ENCODE measurements at places on chromosomes 16 and 17.

DNA sequence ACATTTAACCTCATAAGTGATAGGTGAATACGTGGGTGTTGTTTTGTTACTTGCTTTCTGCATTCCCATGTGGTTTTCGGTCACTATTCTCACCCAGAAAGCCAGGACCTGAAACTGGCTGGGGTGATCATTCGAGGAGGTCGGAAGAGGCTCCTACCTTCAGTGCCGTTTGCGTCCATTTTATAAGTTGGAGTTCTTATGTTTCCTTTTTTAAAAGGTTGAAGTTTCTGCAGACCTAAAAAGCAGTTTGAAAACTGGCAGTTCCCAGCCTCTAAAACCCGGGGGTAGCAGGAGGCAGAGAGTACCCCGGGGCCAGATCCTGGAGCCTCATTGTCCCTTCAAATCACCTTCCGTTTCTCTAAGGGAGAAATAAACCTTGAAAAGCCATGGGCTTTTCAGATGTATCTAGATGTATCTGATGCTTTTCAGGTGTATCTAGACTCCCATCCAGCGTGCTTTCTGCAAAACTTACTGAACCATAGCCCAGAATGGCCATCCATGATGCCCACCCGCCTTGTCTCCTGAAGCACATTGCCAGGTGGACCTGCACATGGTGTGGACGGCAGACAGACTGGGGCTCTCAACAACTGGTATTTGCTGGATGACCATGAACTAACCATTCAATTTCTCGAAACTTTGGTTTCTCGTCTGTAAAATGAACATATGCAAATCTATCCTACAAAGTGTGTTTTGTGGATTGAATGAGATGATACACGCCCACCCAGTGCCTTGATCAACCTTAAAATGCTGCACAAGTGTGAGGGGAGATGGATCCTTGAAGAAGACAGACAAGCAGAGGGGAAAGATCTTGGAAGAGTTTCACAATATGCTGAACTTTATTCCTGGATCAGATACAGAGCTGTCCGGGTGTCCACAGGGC, 1.3 kb downstream of the NLRC5 start:
- DNase-seq: no peak

- no peak for DNase-seq
These were observed 441 bp downstream of the CMTM4 start for GRCh38 chr16:66695935-66696668.

- no peak for DNase-seq
These were observed 30.5 kb downstream of the DUSP14 start for GRCh38 chr17:37520174-37520573.

DNA sequence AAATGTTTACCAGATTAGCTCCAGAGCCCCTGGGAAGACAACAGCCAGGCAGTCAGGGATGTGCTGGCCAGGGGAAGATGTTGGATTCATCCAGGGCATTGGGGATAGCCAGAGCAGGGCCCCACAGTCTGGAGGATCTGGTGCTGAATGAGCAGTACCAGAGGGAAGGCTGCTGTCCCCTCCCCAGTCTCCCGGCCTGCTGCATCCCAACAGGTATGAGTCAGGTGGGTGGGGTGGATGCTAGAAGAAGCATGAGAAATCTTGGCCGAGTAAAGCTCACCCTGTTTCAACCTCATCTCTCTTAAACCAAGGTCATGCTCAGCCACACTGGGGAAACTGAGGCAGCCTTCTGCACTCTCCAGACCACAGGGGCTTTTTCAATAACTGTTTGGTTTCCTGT, 71.9 kb upstream of the SEC14L1 start:
- DNase-seq: no peak

DNA sequence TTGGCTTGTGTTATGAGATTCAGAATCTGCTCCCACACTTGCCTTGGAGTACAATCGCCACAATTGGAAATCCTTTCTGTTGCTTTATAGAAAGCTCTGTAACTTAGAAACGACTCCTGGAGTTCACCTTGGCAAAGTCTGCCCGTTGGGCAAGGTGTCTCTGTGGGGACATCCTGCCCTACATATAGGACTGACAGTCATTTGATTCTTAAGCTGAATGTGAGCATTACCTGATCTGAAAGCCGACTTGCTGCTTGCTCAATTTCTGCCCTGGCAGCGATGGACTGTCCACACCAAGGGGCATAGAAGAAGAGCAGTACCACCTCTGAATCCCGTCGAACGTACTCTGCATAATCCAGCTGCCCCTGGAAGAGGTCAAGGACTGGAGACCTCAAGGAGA, 6.9 kb downstream of the TXNDC11 start:
- DNase-seq: no peak

- no peak for DNase-seq
These were observed 817 bp downstream of the ITGB4 start for GRCh38 chr17:75722076-75722475.

DNA sequence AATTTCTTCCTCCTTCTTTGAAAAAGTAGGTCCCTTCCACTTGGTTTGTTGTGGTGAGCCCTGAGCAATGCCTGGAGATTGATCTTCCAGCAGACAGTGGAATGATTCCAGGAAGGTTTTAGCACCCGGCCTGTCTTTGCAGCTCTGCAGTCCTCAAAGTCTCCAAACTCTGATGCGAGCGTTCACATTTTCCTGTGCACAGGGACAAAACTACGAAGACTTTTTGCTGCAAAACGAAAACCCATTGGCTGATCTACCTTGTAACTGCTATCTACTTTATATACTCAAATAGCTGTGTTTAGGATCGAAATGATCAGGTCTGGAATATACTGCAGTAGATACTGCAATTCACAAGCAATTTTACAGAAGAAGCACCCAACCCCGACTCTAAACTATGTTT, 21.7 kb downstream of the G6PC1 start:
- no peak for DNase-seq

GRCh38 chr16:78955206-78955605, 645.3 kb downstream of the MAF start:
- no peak for DNase-seq

- DNase-seq: no peak
These were observed 63.8 kb upstream of the CHMP6 start for GRCh38 chr17:80927791-80928216.

DNA sequence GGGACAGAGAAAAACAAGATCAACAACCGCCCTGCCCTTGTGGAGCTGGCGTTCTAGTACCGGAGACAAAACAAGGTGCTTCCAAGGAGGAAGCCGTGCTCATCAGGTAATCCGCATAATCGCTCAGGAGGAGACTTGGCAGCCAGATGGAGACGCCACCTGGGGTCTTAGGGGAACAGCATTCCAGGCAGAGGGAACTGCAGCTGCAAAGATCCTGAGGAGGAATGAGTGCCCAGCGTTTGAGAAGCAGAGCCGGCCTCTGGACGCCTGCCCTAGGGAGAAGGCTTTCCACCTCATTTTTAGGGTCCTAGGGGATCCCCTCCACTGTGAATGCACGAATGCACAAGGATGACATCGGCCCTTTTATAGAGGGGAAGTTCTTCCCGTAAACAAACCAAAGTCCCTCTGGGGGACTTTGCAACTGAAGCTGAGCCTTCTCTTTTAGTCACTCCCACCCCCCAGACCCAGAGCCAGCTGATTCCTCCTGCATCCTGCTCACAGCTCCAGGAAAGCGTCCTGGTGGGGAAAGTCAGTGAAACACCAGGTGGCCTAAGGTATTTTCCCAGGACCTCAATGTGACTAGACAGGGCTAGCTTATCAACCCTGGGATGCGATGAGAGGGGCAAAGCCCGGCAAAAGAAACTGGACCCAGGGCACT, 13.2 kb upstream of the MPRIP start:
- no peak for DNase-seq

GRCh38 chr17:45940293-45940692, 45.9 kb downstream of the MAPT start:
- no peak for DNase-seq

- DNase-seq: no peak
These were observed 50.1 kb downstream of the BRIP1 start for GRCh38 chr17:61813211-61813610.

All from H4 (cell line).